Right atrium auricular region (tissue), 2 donors: ENCODE measurements at places on chromosomes 12 and 14. TPM values are rescaled to one million over a fixed set of nuclear protein-coding genes. Genes with fewer than 3 reads are reported as not detected.

RNASE7 gene
- not detected for total RNA-seq

HRK gene
- total RNA-seq, result not detected

CHMP4A gene
- 31.6 TPM for total RNA-seq

ADGRD1 gene
- 168 TPM for total RNA-seq

GRCh38 chr12:124695861-124696260 is 128.4 kb upstream of the NCOR2 start:
- DNase-seq, result no peak

- DNase-seq, result no peak
Measured at GRCh38 chr12:26870491-26871419, 37.8 kb upstream of the ITPR2 start.

GRCh38 chr12:77325511-77326236 is 260.3 kb upstream of the E2F7 start:
- DNase-seq, result no peak

- DNase-seq, result no peak
Measured at GRCh38 chr12:47818467-47819137, 1.1 kb downstream of the HDAC7 start.

- no peak for DNase-seq
Measured at GRCh38 chr12:53603804-53604203, 22.4 kb downstream of the ATF7 start.

DNA sequence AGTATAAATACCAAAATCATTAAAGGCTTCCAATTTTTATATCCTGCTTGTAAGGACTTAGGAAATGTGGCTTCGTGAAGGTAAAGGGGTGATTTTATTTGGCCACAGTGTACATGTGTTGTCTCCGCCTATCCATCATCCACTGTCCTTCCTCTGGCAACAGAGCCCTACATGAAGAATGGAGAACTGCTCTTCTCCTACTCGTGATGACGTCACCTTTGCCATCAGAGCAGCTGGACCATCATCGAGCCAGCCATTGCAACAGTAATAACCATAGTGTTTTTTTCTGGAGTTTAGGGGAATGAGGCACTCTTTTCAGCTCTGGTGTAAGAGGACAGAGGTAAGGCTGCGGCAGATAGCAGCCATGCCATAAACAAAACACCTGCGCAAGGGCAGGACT is 19.2 kb downstream of the ITPR2 start:
- no peak for DNase-seq

DNA sequence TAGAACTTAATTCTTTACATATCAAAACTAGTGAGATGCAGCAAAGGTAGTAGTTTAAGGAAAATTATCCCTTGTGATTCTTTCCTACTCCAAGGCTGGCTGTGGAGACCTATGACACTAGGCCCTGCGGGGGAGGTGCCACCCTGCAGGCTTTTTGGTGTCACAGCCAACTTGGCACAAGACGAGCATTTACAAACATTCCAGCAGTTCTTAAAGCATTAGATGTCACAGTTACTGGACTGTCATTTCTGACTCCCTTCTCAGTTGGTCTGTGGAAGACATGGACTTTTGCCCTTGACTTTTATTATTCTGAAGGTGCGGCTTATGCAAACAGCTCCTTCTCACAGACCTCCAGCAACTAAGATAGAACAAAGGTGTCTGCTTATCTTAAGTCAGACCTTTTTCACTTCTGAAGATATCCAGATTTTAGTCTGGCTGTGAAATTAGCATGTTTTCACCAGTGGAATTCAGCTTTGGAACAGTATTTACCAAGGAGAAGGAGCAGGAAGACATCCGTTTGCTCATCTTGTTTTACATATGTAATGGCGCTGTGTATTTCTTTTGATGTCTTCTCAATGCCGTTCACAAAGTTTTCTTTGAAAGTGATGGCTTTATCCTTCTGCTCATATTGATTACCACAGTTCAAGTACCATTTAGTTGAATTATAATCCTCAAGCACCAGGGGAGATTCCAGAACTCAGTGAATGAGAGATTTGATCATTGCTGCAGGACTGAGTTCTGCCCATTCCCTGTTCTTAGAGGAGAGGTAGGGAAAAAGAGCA is 17.9 kb downstream of the SRGAP1 start:
- DNase-seq, result no peak

- DNase-seq, result no peak
Measured at GRCh38 chr14:21206753-21207684, 51.2 kb upstream of the OR5AU1 start.

DNA sequence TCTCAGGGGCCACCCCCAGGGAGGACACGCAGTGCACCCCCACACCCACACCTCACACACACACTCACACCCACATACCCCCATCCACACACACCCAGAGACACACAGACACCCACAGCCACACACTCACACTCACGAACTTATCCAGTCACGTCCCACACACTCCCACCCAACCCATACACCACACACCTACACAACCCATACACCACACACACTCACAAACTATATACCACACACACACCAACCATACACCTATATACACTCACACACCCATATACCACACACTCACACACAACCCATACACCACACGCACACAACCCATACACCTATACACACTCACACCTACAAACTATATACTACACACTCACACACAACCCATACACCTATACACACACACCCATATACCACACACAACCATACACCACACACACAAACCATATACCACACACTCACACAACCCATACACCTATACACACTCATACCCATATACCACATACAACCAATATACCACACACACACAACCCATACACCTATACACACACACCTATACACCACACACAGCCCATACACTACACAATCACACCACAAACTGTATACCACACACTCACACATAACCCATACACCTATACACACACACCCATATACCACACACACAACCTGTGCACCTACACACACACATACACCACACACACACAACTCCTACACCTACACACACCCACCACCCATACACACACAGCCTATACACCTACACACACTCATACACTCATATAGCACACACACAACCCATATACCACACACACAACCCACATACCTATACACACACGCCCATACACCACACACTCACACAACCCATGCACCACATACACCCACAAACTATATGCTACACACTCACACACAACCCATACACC is 42.7 kb downstream of the TMEM121 start:
- no peak for DNase-seq
